ENCODE measurements at places on chromosomes 4 and X.

GRCh38 chrX:138349351-138349750 is 362.2 kb downstream of the FGF13 start:
- no peak for DNase-seq

DNA sequence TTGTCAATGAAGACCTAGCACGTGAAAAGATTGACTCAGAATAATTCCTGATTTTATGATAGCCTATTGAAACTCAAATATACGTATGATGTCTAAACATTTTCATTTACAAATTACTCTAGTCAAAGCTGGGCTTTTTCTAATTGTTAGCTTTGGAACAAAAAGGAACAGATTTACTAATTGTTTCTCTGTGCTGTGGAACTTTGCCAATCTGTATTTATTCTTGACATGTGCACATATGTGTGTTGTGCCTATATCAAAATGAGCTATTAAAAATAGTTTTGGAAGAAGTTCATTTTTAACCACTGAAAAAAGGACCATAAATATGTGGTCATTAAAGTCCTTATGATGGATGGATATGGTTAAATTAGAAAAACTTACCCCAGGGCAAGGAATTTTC is 85.4 kb upstream of the PACRGL start:
- no peak for DNase-seq

DNA sequence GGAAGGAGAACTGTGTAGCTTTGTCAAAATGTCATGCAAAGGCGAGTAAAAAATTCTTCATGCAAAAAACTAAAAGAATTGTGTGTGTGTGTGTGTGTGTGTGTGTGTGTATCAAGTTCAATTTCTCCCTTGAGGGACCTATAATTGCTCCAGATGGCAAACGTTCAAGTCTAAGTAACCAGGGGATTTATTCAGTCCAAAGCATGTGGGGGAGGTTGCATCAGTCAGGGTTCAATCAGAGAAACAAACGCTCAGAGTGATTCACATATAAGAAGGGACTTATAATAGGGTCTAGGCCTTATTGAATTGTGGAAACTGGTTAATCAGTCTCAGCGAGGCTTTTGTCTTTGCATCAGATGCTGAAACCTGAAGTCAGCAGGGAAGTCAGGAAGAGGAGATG is 5.0 kb downstream of the DCAF8L1 start:
- DNase-seq, result no peak

- no peak for DNase-seq
Measured at GRCh38 chr4:143127621-143128020, 57.1 kb upstream of the USP38 start.

DNA sequence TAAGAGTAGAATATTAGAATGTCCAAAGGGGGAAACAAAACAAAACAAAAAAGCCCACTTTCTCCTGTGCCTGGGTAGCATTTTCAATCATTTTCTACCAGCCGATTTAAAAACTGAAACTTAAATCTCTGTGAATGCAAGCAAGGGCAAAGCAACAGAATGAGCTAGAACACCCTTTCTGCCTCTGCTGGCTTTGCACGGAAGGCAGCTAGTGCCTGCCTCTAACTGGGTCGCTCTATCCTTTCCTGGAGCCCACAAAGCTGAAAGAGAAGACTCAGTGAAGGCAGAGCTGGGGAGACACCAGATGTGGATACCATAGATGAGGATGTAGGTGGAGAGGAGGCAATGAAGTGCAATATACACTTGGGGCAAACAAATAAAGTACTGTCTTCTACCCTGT is 248.9 kb upstream of the TTC29 start:
- no peak for DNase-seq

GRCh38 chr4:89242864-89243732 is 64.5 kb downstream of the GPRIN3 start:
- no peak for DNase-seq

GRCh38 chrX:9301836-9302235 is 163.0 kb upstream of the TBL1X start:
- DNase-seq, result no peak

DNA sequence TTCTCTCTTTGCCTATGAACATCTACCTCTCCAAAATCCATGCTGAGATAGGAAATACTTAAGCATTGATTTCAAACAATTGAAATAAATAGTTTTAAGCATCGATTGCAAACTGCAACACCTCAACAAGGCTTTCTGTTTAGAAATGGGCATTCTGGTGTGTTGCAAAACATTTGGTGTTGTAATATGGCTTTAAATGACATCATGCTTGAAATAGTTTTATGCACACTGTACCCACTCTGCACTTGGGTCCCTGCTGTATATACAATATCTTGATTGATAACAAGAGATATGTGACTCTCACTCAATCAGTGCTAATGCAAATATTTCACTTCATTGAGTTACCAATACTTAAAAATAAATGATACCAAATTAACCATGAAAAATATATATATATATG is 964.9 kb upstream of the GRIA3 start:
- DNase-seq, result no peak

- DNase-seq, result no peak
Measured at GRCh38 chrX:55130481-55130880, 41.7 kb downstream of the PAGE2 start.

GRCh38 chr4:17701138-17701839 is 80.1 kb downstream of the FAM184B start:
- no peak for DNase-seq

DNA sequence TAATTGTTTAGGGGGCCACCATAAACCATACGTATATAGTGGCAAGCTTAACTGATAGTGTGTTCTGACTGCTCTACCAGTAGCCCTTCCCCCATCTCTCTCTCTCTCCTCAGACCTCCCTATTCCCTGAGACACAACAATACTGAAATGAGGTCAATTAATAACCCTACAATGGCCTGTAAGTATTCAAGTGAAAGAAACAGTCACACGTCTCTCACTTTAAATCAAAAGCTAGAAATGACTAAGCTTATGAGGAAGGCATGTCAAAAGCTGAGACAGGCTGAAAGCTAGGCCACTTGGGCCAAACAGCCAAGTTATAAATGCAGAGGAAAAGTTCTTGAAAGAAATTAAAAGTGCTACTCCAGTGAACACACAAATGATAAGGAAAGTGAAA is 78.0 kb downstream of the PRDM5 start:
- DNase-seq, result no peak

GRCh38 chr4:84286048-84286447 is 213.0 kb downstream of the NKX6-1 start:
- no peak for DNase-seq

- DNase-seq, result no peak
Measured at GRCh38 chr4:134888156-134888555, 686.6 kb upstream of the PABPC4L start.

DNA sequence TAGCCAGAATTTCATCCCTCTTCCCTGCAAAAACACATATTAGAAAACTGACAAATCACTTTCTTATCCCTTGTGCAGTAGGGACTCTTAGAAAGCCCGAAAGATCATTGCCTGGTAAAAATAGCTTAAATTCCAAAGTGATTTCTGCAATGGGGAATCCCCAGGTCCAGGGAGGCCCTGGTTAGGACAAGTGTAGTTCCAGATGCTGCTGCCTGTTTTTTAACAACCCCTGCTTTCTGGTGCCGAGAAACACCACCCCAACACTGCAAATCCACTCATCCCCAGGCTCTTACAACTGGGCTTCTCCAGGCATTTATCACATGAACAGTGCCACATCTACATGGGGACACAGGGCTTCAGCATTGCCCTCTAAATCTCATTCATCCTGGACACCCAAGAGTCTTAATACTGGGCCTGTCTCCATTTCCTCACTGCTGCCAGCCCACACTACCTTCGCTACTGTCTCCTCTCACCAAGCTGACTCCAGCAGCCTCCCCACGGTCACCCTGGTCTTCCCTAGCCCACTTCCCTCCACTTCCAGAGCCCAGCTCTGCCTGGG is 112.2 kb upstream of the PSAPL1 start:
- no peak for DNase-seq

- DNase-seq, result peak; percentile 59
Measured at GRCh38 chrX:39854772-39855747, 242.7 kb downstream of the BCOR start.
